Bronchial smooth muscle cell (primary cell): ENCODE measurements at places on chromosomes 12 and 14. TPM values are rescaled to one million over a fixed set of nuclear protein-coding genes. Genes with fewer than 3 reads are reported as not detected.

The NCKAP5L gene
- total RNA-seq, result 11.3 and 14.2 TPM in 2 replicates

The CCND2 gene
- 14.9 and 37.0 TPM in 2 replicates for total RNA-seq

The SMARCD1 gene
- 15.1 and 16.3 TPM in 2 replicates for total RNA-seq

The SLC8B1 gene
- 11.5 and 18.1 TPM in 2 replicates for total RNA-seq

The SLC17A8 gene
- 0.16 TPM in 1 of 2 replicates, not detected in the other for total RNA-seq

The ZNF740 gene
- total RNA-seq, result 14.3 and 16.9 TPM in 2 replicates

The PTCSC3 gene
- total RNA-seq, result not detected in 2 replicates

The FAR2 gene
- total RNA-seq, result 2.1 and 5.2 TPM in 2 replicates

The BCL11B gene
- under 0.01 TPM in 2 replicates for total RNA-seq

The ARMH4 gene
- 2.8 and 3.0 TPM in 2 replicates for total RNA-seq

The IFI27 gene
- 11.0 and 13.4 TPM in 2 replicates for total RNA-seq
